ENCODE measurements at places on chromosomes 3 and 15. TPM values are rescaled to one million over a fixed set of nuclear protein-coding genes. Genes with fewer than 3 reads are reported as not detected.

DNA sequence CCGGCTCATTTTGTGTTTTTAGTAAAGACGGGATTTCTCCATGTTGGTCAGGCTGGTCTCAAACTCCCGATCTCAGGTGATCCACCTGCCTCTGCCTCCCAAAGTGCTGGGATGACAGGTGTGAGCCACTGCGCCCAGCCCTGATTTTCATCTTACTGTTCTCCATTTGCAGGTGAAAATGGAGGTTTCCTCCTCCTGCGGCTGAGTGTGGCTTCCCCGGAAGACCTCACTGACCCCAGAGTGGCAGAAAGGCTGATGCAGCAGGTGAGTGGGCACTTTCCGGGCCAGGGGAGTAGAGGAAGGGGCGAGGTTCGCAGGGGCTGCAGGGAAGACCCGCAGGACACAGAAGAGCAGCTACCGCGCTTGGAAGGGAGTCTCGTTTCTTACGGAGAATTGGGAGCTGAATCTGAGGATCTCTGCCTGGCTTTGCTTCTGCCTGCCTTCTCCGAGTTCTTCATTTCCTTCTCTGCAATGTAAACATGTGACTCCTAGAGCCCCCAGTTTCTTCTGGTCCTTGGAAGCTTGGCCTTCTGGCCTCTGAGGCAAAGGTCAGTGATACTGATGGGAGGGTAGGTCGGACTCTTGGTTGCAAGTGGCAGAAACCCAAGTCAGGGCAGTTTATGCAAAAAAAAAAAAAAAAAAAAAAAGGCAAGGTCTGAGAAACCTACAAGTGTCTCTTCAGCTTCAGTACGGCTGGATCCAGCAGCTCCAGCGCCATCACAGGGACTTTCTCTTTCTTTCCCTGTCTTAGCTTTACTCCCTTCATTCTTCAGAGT is 8.9 kb downstream of the MUC20 start:
- no peak for DNase-seq

DNA sequence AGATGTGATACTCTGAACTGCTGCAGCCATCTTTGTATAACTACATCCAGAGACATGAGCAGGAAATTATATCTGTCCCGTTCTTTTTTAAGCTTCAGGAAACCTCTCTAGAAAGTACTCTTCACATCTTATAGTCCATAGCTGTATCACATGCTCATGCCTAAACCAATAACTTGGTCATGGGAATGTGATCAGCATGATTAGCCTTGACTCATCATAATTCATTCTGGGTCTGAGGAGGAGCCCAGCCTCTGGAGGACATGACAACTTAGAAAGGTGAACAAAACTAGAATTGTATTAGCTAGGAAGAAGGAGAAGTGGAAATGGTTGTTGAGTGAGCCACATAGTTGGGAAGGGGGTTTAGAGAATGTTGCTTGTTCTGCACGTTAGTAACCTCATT is 12.9 kb downstream of the PPM1L start:
- no peak for DNase-seq

GRCh38 chr3:15065550-15066007 is 464 bp upstream of the MRPS25 start:
- DNase-seq = no peak

GRCh38 chr15:63054281-63054683 is 11.7 kb downstream of the TPM1 start:
- no peak for DNase-seq

DNA sequence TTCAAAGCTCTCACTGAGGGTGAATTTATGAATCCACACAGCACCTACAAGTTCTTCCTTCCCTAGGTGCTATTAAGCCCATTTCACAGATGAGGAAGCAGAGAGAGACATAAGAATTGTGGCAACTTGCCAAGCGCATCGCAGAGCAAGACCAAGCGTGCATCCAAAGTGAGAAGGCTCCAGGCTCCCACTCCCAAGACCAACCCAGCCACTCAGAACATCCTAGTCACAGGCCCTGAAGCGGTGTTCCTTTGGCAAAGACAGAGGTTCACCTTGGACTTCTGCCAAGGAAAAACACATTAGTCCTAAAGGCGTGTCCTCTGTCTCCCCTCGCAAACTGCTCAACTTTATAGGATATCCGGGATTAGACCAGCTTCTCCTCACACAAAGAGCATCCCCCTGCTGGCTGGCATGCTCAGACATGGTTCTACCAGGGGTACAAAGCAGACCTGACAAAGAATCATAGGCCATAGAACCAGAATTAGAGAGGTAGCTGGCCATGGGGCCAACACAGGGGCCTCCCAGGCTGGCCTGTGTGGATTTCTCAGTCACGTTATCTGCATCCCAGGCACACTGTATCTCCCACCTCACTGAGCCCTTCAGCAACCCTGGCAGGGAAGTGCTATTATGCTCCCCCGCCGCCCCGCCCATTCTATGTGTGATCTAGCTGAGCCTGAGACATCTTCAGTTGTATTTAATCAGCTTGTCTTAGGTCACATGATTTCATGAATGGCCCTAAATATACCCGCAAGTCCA is 160.2 kb downstream of the FOXP1 start:
- peak; percentile 45 for DNase-seq

- DNase-seq = no peak
Measured at GRCh38 chr3:183564046-183564445, 8.5 kb upstream of the KLHL6 start.

DNA sequence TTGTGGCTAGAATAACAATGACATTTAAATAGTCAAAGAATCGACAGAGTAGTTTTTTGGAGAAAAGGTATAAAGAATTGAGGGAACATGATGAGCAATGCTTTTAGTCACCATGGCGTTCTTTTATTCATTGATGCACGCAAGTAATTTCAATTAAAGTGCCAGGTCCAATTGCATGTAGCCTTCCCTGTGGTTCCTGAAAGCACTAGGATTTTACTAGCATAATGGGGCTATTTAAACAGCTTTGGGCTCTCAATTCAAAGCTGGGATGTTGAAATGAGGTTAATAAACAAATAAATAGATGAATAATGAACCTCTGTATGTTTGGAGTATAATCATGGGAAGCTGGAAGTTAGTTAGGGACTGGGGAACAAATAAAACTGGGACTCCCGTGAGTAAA is 121.2 kb upstream of the GAP43 start:
- no peak for DNase-seq

DNA sequence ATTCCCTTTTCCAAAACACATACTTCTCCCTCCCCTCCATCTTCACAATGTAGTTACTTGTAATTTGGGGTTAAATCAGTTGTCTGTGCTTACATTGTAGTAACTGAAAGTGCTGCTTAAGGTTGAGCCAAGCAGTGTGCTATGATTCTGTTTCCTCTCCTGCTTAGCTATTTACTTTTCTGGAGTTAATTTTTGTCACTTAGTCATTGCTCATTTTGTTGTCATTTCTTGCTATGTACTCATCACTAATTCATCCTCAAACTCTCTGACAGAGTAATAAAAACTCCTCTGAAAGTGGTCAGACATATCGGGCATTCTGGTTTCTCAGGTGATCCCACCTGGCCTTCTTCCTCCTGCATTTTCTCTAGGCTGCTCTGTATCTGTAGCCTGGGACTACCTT is 80.7 kb downstream of the PPARG start:
- DNase-seq = no peak

- peak; percentile 89 for DNase-seq
Measured at GRCh38 chr3:126961191-126961790, 21.6 kb upstream of the PLXNA1 start.

DNA sequence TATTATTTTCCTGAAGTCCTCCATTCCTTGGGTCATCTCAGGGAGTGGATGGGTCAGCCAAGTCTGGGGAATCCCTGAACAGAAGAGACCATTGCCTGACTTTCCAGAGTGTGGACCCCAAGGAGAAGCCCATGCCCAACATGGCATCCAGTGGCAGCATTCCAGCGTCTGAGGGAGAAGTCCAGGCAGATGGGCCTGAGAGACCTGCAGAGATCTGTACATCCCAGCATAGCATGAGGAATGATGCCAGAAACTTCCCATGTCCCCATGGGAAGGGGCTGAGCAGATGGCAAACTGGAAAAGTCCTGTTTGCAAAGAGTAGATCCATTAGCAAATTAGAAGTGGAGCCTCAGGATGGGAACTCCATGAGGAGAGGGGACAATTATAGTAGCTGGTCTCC is 17.6 kb upstream of the COLQ start:
- no peak for DNase-seq

- no peak for DNase-seq
Measured at GRCh38 chr15:40295877-40296560, 11.7 kb downstream of the PLCB2 start.

- no peak for DNase-seq
Measured at GRCh38 chr3:121796970-121797369, 37.9 kb downstream of the IQCB1 start.

DNA sequence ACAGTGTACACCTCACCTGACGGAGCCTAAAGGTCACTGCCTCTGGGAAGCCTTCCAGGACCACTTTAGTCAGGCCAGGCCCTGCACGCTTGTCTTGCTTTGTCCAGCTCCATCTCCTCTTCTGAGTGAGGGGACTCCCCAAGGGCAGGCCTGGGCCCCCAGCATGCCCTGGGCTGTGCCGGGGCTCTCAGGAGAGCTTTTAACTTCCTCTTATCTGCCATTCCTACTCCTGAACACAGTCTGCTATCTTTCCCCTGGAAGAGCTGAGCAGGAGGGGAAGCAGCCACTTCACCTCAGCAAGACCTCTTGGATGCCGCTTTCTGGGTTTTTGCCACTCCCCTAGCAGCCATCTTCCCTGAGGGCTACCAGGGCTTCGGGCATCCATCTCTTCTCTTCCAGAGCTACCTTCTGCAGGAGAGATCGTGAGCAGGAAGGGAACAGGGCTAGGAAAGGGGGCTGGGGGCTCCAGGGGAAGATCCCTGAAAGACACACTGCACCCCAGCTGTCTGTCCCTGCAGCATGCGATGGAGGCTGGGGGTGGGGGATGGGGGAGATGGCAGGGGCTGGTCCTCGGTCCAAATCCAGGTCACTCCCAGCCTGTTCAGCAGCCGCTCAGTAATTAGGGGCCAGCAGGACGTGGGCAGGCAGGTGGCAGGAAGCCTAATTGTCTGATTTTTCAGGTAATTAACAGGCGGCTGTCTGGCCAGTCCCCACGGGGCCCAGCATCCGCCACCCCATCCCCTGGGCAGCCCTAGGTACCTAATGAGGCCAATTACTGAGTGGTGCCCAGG is 19.9 kb upstream of the RPL29 start:
- no peak for DNase-seq

DNA sequence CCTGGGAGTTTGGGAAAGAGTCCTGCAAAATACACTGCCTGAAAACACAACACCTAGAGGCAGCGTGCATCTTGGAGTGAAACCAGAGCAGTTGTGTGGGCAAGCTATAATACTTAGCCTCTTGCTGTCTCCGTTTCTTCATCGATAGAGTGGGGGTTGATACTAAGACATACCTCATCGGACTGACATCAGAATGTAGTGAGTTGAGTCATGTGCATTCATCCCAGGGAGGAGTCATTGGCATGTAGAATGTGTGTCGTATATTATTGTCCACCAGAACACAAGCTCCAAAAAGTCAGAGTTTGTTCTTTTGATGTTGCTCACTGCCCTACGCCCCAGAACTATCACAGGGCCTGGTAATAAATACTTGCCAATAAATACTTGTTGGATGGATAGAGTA is 4.3 kb downstream of the SNTN start:
- DNase-seq = peak; percentile 46

DNA sequence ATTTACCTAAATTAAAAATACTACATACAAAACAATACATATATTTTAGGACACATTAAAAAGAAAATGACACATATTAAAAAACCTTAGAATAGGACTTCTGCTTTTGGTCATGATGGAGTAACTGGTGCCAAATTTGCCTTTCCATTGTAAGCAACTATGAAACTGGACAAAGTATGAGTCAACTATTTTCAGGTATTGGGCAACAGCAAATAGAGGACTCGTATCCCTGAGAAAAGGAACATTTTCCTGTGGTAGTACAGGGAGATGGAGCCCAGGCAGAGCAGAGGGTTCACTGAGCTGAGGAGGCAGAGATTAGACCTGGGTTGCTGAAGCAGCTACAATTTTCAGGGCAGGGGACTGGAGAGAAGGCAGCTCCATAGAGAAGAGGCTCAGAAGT is 14.7 kb downstream of the CCR1 start:
- DNase-seq = peak; percentile 22

DNA sequence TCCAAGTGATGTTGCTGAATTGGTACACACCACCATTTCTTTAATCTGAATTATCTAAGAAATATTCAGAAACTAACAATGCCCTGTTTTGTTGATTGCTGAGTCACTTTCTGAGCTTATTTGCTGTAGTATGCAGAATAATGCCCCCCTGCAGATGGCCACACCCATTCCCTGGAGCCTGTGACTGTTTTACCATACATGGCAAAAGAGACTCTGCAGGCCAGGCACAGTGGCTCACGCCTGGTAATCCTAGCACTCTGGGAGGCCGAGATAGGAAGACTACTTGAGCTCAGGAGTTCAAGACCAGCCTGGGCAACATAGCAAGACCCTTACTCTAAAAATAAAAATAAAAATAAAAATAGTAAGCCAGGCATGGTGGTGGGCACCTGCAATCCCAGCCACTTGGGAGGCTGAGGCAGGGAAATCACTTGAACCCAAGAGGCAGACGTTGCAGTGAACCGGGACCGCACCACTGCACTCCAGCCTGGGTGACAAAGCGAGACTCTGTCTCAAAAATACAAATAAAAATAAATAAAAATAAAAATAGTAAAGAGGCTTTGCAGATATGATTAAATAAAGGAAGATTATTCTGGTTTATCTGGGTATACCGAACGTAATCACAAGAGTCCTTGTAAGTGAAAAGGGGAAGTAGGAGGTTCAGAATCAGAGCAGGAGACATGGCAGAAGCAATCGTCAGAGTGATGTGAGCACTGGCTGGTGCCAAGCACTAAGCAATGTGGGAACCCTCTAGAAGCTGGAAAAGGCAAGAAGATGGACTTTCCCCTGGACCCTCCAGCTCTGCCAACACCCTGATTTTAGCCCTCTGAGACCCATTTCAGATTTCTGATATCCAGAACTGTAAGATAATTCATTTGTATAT is 19.0 kb downstream of the PCYT1A start:
- peak; percentile 75 for DNase-seq

- no peak for DNase-seq
Measured at GRCh38 chr3:34361921-34362320, 563.5 kb downstream of the PDCD6IP start.

DNA sequence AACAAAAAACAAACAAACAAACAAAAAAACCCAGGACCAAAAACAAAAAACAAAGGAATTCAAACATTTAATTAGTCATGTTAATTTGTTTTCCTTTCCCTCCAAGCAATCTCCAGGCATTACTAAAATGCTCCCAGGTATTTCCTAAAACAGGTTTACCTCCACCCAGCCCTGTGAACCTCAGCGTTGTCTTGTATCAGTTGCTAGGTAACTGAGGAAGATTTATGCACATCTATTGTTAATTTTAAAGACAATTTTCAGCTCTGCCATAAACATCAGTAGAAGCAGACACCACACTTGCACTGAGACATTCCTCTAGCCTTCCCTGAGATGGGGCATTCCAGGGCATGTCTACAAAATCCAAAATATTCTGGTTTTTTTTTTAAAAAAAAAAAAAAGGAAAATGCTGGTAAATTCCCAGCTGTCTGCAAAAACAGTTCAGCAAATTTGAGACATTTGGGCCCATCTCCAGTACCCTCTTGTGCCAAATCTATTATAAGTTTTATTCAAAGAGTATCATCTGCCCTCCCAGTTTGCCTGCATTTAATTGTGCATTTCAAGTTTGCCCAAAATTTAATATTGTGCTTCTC is 227.6 kb downstream of the ADAMTS9 start:
- no peak for DNase-seq

- DNase-seq = peak; percentile 59
Measured at GRCh38 chr3:186839874-186840641, 2.5 kb upstream of the ADIPOQ start.

The HESX1 gene
- 2.4 TPM for total RNA-seq

The CORO2B gene
- total RNA-seq = 8.1 TPM

The TSPAN3 gene
- total RNA-seq = 194 TPM

The TMPRSS7 gene
- not detected for total RNA-seq

The GOLGA8T gene
- total RNA-seq = not detected
